HFFc6 (cell line): ENCODE measurements at places on chromosomes 6 and 20. TPM values are rescaled to one million over a fixed set of nuclear protein-coding genes. Genes with fewer than 3 reads are reported as not detected.
A peak's percentile ranks its signal among the peaks of the same experiment; 100 is the strongest.

GRCh38 chr20:15653396-15654207 is 919.6 kb downstream of the KIF16B start:
- peak; percentile 26 for DNase-seq

EFHC1 gene
- 11.2 and 14.3 TPM in 2 replicates for total RNA-seq

C20orf141 gene
- not detected in 3 replicates for total RNA-seq

PLAGL1 gene
- total RNA-seq: 20.4 to 24.9 TPM (median 24.5 TPM) in 3 replicates

GRCh38 chr20:23658336-23658735 is 20.6 kb upstream of the CST3 start:
- no peak for DNase-seq

DNA sequence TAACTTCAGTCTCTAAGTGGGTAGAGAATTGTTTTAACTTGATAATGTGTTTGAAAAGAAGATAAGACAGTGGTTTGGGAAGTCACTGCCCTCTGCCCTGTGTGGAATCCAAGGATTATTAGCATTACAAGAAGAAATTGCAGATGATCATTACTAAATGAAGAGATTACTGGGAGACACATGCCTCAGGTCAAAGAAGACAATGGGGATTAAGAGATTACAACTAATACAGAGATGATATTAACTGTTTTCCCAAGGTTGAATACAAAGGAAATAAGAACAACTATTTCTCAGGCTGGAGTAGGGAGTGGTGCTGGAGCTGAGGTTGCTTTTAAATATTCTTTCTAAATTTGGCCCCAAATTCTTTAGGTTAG is 166.0 kb downstream of the TRMT11 start:
- no peak for DNase-seq

DNA sequence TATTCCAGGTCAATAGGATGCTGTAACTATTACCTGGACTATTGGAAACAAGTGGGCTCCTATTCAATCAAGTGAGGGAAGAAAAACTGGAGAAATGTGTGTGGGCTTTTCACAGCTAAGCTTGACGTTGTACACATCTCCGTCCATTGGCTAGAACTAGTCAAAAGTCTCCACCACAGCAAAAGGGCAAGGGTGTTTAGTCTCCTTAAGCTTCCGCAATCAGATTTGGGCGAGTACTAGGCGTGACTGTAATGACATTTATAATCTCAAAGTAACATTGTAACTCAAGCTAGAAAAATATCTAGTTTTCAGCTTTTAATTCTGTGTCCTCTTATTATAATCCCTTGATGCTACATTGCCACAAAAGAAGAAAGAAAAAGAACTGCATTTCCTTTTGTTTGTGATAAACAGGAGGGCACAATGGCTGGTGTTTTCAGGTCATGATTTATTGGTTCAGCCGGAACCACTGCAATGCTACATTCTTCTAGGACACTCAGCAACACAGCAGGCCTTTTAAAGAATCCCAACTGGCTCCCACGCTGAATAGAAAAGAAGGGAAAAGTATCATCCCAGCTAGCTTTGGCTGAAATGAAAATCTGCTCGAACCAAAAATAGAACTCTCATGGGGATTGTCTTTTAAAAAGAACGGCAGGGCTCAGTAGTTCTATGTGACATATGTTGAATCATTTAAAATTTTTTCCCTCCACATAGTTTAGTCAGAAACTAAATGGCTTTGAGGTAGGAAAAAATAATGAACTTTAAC is 387.7 kb downstream of the BTBD3 start:
- no peak for DNase-seq

HAO1 gene
- total RNA-seq: not detected in 3 replicates

- no peak for DNase-seq
Observed at GRCh38 chr6:21064756-21065340, 528.7 kb upstream of the SOX4 start.

KCNS1 gene
- 0.46 to 0.84 TPM (median 0.67 TPM) in 3 replicates for total RNA-seq

NEDD9 gene
- 11.4 to 19.5 TPM (median 14.1 TPM) in 3 replicates for total RNA-seq

VWA7 gene
- total RNA-seq: 0.30 to 1.1 TPM (median 0.64 TPM) in 3 replicates

- peak; percentile 25 for DNase-seq
Observed at GRCh38 chr6:89985751-89986493, 91.7 kb downstream of the GJA10 start.

DIDO1 gene
- 32.0 to 35.8 TPM (median 32.4 TPM) in 3 replicates for total RNA-seq

DNA sequence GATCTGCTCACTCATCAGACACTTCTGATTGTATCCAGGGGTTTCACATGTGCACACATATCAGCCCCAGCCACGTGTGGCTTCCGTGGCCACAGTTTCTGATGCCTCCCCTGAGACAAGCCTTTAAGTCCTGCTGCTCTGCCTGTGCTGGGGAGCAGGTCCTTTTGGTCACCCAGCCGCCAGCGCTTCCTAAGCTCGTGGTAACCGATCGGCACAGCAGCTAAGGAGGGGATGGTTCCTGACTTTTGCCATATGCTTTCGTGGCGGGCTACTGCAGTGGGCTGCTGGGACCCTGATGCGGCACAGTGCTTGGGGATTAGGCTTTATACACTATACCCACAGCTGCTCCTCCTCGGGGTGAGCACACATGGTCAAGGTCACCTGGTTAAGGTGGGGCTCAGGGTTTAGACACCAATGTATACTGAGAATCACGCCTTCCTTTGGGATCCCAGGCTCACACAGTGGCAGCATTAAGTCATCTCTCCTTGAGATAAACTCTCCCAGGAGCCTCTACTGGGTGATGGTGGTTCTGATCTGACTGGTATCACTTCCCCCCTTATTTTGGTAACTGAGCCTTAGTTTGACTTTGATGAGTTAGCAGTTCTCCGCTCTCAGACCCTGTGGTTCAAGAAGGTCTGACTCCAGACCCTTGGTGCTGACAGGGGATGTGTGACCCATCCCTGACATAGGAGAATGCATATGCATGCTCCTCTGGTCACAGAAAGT is 85.9 kb upstream of the KCNG1 start:
- DNase-seq: no peak

TCP11 gene
- total RNA-seq: 0.29 to 0.70 TPM (median 0.65 TPM) in 3 replicates

MRPS18A gene
- 34.0 to 42.8 TPM (median 36.9 TPM) in 3 replicates for total RNA-seq

GRCh38 chr6:167013067-167013466 is 13.9 kb downstream of the CEP43 start:
- no peak for DNase-seq

MYMX gene
- total RNA-seq: not detected in 3 replicates

- no peak for DNase-seq
Observed at GRCh38 chr6:11206576-11206975, 25.9 kb downstream of the NEDD9 start.

PKIB gene
- not detected in 3 replicates for total RNA-seq

- DNase-seq: peak; percentile 91
Observed at GRCh38 chr6:160030103-160030502, 61.2 kb downstream of the IGF2R start.

GRCh38 chr20:62142252-62143080 is 728 bp downstream of the PSMA7 start:
- no peak for DNase-seq

- DNase-seq: peak; percentile 7
Observed at GRCh38 chr20:1291191-1291741, 25.2 kb downstream of the SNPH start.

DNA sequence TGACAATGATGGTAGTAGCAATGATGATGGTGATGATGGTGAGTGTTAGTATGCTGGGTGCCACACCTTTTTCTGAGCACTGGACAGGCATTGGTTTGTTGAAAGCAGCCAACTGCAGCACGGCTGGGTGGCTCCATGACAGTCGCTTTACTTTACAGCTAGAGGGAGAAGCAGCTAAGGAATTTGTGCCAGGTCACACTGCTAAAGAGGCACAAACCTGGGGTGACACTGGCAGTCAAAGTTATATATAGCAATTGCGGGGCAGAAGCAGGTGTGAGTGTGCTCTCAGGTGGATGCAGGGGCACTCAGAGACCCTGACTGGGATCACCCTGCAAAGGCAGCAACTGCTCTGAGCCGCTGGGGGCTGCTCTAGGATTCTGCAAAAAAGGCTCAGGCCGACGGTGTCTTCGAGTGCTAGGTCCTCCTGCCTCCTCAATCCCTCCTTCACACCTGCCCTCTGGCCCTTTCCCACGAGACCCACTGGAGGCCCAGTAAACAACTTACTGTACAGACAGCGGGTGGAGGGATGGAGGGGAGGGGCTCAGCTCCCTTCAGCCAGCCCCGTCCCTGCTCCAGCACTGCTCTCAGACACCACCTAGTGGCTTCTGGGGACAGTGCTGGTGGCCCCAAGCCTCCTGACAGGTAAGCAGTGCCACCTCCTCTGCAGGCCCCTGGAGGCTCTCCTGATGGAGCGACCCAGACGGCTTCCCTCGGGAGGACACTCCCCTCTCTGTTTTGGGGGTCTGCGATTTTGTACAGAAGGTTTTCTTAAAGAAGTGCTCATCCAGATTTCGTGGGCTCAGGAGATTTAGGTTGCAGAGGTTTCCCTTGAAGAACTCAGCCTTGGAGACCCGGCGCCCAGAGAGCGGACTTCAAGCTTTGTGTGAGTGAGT is 4.4 kb upstream of the RPS21 start:
- DNase-seq: peak; percentile 51

DNA sequence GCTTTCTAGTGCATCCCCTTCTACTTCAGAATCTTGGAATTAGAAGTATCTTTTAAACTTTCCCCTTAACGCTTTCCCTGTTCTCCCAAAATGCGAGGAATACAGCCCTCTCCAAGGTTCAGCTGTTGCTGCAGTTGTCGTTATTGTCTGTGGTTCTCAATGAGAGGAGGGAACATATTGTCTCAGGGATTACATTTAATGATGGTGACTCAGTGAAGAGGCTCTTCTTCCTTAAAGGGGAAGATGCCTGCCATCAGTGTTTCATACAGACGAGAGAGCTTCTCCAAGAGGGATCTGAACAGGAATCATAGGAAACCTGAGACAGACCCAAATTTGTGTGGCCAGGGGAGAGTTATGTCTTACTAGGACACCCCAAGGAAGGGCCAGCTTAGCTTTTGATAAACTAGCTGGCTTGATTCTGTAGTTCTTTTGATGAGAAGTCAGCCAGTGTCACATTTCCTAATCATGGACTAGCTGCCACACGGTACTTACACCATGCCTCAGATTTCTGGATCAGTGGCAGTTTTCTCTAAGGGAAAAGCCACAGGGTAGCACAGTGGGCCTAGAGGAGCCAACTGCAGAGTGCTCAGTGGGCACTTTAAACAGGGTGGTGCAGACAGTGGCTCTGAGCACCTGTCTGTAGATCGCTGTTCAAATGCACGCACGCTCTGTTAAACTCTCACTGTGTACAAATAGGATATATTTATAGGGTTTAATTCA is 59.7 kb upstream of the TMEM181 start:
- peak; percentile 72 for DNase-seq

PEX7 gene
- 6.4 to 8.2 TPM (median 7.6 TPM) in 3 replicates for total RNA-seq

DNA sequence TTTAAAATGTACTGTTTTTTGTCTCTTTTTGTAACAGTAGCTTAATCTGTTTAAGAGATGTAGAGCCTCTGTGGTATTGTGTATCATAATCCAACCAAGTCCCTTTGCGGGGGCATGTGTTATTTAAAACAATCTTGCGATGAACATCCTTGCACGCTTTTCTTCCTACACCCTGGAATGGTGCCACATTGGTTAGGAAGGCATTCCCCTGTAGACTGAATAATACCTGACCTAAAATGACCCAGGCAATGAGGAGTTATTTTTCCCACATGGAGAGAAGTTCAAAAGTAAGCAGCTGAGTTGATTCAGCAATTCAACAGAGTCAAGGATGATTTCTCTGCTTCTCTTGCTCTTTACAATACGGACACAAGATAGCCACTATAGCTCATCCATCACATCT is 142.0 kb upstream of the PMEPA1 start:
- no peak for DNase-seq

DNA sequence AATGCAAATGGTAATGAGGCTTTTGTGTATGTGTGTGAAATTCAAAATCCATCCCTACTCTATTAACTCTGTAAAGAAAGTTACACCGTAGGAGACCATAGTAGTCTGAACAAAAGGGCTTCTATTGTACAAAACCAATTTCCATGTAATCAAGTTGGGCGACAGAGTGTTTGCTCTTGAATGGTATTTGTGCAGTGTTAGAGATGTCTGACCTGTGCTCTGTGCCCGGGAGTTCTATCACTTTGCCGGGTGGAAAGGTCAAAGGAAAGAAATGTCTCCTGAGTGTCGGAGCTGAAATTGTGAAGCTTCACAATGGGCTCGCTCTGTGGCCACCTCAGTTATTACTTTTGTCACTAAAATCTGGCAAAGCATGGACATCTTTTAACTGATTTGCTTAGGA is 312.0 kb downstream of the SAMD5 start:
- no peak for DNase-seq

DNA sequence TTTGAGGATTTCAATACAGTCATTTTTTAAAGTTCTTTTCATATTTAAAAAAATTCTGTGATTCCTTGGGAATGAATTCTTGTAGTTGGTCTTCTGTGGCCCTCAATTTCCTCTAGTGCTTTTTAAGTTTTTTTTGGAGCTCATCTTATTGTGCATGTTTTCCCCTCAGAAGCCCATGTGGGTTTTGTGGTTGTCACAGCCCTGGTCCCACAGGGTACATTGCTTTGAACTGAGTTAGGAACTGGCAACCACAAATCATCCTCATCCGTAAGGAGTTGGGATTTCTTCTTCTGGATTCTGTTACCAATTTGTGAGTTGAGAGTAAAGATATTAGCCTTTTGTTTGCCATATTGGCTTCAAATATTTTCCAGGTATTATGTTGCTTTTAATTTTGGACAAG is 89.9 kb downstream of the AKAP7 start:
- no peak for DNase-seq

GRCh38 chr6:154169193-154169847 is 130.3 kb downstream of the OPRM1 start:
- DNase-seq: no peak

ELOVL2 gene
- total RNA-seq: not detected in 3 replicates

KIAA0408 gene
- total RNA-seq: 0.99 to 1.8 TPM (median 1.4 TPM) in 3 replicates

SLC22A3 gene
- not detected in 3 replicates for total RNA-seq

- DNase-seq: peak; percentile 1
Observed at GRCh38 chr6:89597988-89598387, 40.6 kb downstream of the LYRM2 start.

DNA sequence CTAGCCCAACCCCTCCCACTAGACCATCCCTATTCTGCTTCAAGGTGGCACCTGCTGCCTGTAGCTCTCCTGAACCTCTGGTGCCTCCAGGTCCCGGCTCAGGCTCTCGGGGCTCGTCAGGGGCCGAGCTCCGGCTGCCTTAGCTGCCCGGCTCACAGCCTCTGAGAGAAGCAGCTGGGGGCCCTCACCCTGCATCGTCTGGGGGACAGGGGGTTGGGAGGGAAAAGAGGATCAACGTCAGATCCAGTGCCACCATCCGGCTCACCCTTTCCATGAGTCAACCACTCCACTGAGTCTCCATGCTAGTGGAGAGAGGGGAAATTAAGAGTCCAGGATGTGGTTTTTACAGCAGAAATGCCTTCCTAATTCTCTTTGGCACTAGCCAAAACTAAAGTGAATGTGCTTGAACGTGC is 13.0 kb downstream of the BAG6 start:
- peak; percentile 65 for DNase-seq

DNA sequence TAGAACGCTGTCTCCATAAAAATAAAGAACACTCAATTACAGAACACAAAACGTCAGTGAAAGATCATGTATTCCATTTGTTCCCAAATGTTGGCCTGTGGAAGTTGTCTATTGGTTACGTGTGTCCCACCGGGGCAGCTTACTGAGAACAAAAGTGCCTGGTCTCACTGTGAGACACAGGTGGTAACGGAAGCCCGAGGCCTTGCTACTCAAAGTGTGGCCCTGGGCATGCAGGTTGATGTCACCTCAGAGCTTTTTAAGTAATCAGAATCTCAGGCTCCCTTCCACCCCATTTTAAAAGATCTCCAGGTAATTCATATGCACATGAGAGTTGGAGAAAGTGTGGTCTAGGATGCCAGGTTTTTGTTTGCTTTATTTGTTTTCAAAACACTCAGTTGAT is 422.5 kb upstream of the OPRM1 start:
- no peak for DNase-seq

ECT2L gene
- not detected in 3 replicates for total RNA-seq

CHMP4B gene
- 81.2 to 88.3 TPM (median 87.3 TPM) in 3 replicates for total RNA-seq

GRCh38 chr6:20751293-20751935 is 217.2 kb downstream of the CDKAL1 start:
- DNase-seq: no peak

GRCh38 chr6:30829639-30830255 is 54.6 kb upstream of the DDR1 start:
- DNase-seq: no peak
